ENCODE measurements at places on chromosomes 16 and 17.

GRCh38 chr16:23290189-23291062 lies 11.7 kb upstream of the SCNN1B start:
- DNase-seq = no peak
- H3K4me3 ChIP-seq = no peak overlapping the region
- no peaks in the 10 kb centered on the region for H3K4me1 ChIP-seq
- no peaks in the 10 kb centered on the region for H3K27me3 ChIP-seq
- H3K27ac ChIP-seq = no peak overlapping the region

DNA sequence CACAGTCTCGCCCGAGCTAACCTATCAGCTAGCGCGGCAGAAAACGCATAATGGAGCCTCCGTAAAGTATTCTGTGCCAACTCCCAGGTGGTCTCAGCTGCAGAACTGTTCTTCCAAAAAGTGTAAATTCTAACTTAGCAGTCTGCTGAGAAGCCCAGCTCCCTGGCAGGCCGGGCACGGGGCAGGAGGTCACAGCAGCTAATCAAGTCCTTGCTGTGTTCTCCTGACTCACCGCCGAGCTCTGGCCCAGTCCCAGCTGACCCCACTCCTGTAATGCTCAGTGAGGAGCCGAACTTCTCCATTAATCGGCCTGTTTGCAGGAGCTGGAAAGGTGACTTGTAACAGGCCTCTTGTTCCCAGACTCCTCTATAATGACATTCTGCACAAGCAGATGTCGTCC lies 193.3 kb downstream of the IRX3 start:
- no peak for DNase-seq
- H3K27ac ChIP-seq = no peak overlapping the region
- no peak overlapping the region for H3K4me3 ChIP-seq
- H3K36me3 ChIP-seq = no peaks in the 10 kb centered on the region
- no peaks in the 10 kb centered on the region for H3K27me3 ChIP-seq

DNA sequence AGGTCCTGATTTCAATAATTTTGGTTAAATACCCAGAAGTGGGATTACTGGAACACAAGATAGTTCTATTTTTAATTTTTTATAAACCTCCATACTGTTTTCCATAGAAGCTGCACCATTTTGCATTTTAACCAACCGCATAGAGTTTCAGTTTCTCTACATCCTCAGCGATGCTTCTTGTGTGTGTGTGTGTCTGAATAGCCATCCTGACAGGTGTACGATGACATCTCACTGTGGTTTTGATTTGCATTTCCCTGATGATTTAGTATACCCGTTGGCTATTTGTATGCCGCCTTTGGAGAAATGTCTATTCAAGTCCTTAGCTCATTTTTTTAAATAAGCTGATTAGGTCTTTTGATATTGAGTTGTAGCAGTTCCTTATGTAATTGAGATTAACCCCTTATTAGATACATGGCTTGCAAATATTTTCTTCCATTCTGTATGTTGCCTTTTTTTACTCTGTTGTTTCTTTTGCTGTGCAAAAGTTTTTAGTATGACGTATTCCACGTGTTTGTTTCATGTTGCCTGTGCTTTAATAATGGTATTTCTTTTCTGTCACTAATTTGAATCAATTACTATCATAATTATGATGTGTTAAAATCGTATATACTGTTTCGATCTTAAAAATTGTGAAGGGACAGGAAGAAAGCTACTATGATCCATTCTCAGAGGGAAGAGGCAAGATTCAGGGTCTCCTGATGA lies 227.2 kb upstream of the MON1B start:
- H3K27ac ChIP-seq = no peak overlapping the region
- H3K27me3 ChIP-seq = no peaks in the 10 kb centered on the region
- no peaks in the 10 kb centered on the region for H3K4me1 ChIP-seq
- H3K36me3 ChIP-seq = no peaks in the 10 kb centered on the region
- H3K4me3 ChIP-seq = no peak overlapping the region
- no peak for DNase-seq

GRCh38 chr17:1379930-1380313 lies 20.1 kb downstream of the YWHAE start:
- peaks cover 54% of the 10 kb centered on the region for H3K4me1 ChIP-seq
- no peaks in the 10 kb centered on the region for H3K36me3 ChIP-seq
- no peak overlapping the region for H3K4me3 ChIP-seq

DNA sequence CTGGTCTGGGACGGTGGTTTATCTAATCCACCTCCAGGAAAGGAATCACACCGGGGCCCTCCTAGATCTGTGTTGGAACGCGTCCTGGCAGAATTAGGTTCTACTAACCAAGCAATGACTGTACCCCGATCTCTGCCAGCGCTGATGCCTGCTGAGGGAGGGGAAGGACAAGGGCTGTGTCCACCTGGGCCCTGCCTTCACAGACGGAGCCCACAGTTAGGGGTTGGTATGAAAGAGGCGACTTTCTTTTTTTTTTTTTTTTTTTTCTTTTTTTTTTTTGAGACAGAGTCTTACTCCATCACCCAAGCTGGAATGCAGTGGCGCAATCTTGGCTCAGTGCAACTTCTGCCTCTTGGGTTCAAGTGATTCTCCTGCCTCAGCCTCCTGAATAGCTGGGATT lies 9.9 kb upstream of the KRT19 start:
- no peaks in the 10 kb centered on the region for H3K36me3 ChIP-seq
- H3K4me3 ChIP-seq = no peak overlapping the region
- H3K27me3 ChIP-seq = no peaks in the 10 kb centered on the region
- no peak overlapping the region for H3K27ac ChIP-seq

DNA sequence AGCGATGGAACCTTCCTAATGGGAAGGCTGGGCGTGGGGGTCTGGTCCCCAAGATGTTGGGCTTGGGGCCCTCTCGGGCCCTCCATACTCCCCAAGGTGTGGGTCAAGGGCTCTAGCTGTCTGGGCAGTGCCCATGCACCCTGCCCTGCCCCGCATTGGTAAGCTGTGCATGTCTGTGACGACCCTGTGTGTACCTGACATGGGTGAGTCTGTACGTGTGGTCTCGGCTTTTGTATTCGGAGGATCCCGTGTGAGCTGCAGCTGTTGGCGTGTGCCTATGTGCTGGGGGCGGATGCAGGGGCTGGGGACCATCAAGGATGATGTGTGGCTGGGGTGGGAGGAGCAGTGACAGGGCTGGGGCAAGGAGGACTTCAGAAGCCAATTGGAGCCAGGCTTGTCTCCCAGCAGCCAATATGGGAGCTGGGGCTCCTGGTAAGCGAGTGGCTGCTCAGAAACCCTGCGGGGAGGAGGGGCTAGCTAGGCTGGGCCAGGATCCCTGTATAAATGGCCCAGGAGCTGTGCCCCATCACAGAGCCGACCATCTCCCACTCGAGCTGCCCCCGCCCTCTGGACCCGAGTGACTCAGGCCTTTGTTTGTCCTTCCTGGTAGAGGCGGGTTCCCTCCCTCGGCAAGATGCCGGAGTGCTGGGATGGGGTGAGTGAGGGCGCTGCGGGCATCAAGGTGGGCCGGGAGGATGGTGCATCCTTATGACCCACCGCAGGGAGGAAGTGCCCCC lies at the start of gene NDRG4:
NDRG4 (plus strand) TSS at position 529 of the 737 bp plus-strand sequence; CDS start at position 635, 106 bp downstream.
- H3K4me3 ChIP-seq = peak within 1 kb of the TSS; percentile 19
- peak; percentile 62 for DNase-seq
- peaks cover 20% of the 10 kb centered on the region for H3K4me1 ChIP-seq
- no peaks in the 10 kb centered on the region for H3K27me3 ChIP-seq
- peak within 1 kb of the TSS; percentile 42 for H3K27ac ChIP-seq

- H3K4me1 ChIP-seq = no peaks in the 10 kb centered on the region
- no peaks in the 10 kb centered on the region for H3K36me3 ChIP-seq
- H3K27me3 ChIP-seq = no peaks in the 10 kb centered on the region
- H3K4me3 ChIP-seq = no peak overlapping the region
- no peak overlapping the region for H3K27ac ChIP-seq
- DNase-seq = no peak
Measured at GRCh38 chr16:51328733-51329132, 177.7 kb upstream of the SALL1 start.

- H3K4me3 ChIP-seq = no peak overlapping the region
- H3K4me1 ChIP-seq = no peaks in the 10 kb centered on the region
- DNase-seq = no peak
- H3K27me3 ChIP-seq = no peaks in the 10 kb centered on the region
Measured at GRCh38 chr17:40209404-40210093, 9.6 kb upstream of the WIPF2 start.

DNA sequence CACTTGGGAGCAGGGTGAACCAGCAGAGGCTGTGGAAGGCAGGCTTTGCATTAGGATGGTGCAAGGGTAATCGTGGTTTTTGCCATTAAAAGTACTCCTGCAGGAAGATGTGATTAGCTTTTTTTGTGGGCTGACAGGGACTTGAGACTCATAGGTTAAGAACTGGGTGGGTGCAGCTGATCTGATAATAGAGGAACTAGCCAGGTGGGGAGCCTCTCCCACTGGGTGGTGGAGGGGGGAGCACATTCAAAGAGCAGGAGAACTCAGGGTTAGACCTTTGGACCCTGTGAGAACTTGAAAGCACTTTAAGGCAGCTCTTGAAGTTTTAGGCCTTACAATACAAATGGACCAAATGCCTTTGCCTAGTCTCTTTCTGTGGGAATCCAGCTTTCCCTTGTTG lies 32.4 kb downstream of the CCL4 start:
- no peaks in the 10 kb centered on the region for H3K27me3 ChIP-seq
- DNase-seq = no peak
- no peaks in the 10 kb centered on the region for H3K4me1 ChIP-seq
- H3K27ac ChIP-seq = no peak overlapping the region

- no peaks in the 10 kb centered on the region for H3K27me3 ChIP-seq
- H3K27ac ChIP-seq = peak within 1 kb of the TSS; percentile 41
- peaks cover 19% of the 10 kb centered on the region for H3K4me1 ChIP-seq
- DNase-seq = peak; percentile 78
Measured at GRCh38 chr17:9576521-9577372, at the start of gene CFAP52. TSS of gene CFAP52 (plus strand) at chr17:9576642. CDS start at chr17:9576696, 54 bp downstream.

Data from heart left ventricle (tissue), 16 donors.